MM.1S (cell line): ENCODE measurements at places on chromosomes 4 and X.

- no peak for DNase-seq
These were observed 174.0 kb upstream of the MAP3K15 start for GRCh38 chrX:19689170-19689779.

- peak; percentile 48 for DNase-seq
These were observed 307.1 kb downstream of the TEX13A start for GRCh38 chrX:104913348-104913747.

DNA sequence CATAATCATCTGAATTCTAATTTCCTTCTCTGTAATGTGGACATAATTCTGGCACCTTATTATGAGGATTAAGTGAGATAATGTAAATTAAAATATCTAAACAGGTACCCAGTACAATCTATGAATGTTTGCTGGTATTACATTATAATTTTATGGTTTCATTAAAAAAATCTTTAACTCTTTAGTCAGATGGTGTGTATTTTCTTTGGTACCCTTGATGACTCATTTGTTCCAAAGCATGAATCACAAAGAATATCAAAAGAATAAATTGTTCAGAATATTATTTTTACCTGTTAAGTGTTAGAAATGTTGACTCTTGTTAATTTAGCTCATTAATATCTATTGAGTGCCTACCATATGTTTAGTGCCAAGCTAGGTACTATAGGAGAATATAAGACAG, 74.3 kb downstream of the SNX25 start:
- no peak for DNase-seq

DNA sequence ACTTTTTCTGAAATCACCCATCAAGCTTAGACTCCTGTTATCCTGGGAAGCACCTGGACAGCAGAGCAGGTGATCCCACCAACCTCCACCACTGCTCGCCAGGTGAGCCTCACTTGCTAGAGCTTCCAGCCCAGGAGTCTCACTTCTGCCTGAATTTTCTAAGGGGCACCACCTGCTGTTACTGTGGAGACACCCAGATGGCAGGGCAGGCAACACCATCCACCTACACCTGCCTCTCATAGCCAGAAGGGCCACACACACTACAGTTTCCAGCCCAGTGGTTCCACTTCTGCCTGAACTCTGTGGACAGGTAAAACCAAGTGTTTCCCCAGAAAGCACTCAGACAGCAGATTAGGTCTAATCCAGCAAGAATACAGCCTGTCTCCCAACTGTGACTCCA, 262.0 kb downstream of the ARAP2 start:
- no peak for DNase-seq

- no peak for DNase-seq
These were observed 43.2 kb downstream of the HHIP start for GRCh38 chr4:144689125-144689524.

GRCh38 chr4:22460266-22460665, 55.6 kb downstream of the ADGRA3 start:
- DNase-seq: no peak

- peak; percentile 41 for DNase-seq
These were observed 77.1 kb downstream of the TBCK start for GRCh38 chr4:106238820-106239420.

GRCh38 chr4:95831166-95831565, 8.7 kb upstream of the PDHA2 start:
- no peak for DNase-seq

- no peak for DNase-seq
These were observed 3.9 kb downstream of the FGF2 start for GRCh38 chr4:122830426-122831095.

DNA sequence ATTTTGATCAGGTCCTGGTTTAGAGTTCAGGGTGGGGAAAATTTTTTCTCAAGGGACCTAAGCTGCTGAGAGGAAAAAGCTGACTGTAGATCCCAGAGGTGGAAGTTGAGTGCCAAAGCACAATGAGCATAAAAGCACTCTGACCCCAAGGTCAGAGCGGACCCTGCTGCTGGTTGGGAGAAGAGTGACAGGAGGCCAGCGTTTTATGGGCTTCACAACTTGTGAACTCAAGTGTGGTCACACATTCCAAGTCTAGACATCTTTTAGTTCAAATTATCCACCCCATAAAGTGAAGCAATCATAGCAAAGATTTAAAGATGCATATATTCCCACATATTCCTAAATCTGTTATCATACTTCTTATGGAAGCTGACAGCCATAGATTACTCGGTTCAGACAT, 220.3 kb downstream of the CHIC2 start:
- no peak for DNase-seq

GRCh38 chr4:34181311-34181841, 2062.9 kb downstream of the ARAP2 start:
- no peak for DNase-seq

DNA sequence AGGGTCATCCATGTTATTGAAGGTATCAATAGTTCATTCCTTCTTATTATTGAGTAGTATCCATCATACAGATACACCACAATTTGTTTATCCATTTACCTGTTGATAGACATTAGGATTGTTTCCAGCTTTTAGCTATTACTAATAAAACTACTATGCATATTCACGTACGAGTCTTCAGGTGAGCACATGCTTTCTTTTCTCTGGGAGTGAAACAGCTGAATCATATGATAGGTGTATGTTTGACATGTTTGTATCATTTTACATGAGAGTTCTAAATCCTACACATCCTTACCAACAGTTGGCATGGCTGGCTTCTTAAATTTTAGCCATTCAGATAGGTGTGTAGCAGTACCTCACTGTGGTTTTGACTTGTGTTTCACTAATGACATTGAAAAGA, 556.6 kb upstream of the DIPK2B start:
- no peak for DNase-seq

GRCh38 chrX:103523605-103524004, 4.3 kb upstream of the RAB40A start:
- DNase-seq: no peak

DNA sequence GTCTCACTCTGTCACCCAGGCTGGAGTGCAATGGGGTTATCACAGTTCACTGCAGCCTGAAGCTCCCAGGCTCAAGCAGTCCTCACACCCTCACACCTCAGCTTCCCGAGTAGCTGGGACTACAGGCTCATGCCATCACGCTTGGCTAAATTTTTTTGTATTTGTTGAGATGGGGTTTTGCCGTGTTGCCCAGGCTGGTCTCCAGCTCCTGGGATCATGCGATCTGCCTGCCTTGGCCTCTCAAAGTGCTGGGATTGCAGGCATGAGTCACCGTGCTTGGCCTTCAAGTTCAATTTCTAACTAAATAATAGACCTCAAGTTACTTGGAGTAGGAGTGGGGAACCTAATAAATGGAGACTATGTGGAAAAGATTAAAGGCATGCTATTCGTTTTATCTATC, 48.9 kb downstream of the MND1 start:
- no peak for DNase-seq

DNA sequence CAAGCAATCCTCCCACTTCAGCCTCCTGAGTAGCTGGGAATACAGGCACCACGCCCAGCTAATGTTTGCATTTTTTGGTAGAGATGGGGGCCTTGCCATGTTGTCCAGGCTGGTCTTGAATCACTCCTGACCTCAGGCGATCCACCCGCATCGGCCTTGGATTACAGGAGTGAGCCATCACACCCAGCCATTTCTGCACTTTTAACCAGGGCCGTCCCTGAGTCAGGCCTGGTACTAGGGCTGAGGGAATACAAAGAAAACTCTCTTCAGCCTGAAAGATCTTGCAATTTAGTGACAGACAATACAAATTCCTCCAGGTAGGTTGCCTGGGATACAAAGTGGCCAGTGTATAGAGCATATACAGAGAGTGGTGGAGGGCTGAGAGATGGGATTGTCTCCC, 65.8 kb downstream of the BCOR start:
- no peak for DNase-seq

GRCh38 chrX:134469486-134469885, 9.5 kb downstream of the HPRT1 start:
- DNase-seq: no peak

DNA sequence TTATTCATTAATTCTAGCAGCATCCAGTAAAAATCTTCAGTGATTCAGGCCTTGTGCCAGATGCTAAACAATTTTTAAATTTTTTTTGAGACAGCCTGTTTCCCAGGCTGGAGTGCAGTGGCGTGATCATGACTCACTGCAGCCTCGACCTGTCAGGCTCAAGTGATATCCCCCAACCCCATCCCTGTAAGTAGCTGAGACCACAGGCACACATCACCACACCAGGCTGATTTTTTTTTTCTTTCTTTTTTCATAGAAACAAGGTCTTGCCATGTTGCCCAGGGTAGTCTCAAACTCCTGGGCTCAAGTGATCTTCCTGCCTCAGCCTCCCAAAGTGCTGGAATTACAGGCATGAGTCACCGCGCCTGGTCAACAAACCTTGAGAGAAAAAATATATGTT, 705.5 kb downstream of the ARAP2 start:
- DNase-seq: no peak

DNA sequence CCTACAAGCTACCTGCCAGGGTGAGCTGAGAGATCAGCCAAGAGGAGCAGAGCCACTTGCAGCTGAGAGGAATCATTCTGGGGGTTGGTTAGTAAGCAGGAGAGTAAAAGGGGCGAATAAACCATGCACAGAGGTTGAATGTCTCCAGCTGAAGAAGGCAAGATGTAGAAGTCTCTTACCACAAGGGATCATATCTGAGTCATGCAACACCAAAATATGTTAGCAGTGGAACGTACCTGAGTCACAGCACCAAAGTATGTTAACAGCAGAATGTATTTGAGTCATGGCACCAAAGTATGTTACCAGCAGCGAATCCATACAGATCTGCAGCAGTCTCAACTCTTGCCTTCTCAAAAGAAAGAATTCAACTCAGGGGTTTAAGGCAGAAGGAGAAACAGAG, 29.9 kb downstream of the C4orf51 start:
- no peak for DNase-seq

DNA sequence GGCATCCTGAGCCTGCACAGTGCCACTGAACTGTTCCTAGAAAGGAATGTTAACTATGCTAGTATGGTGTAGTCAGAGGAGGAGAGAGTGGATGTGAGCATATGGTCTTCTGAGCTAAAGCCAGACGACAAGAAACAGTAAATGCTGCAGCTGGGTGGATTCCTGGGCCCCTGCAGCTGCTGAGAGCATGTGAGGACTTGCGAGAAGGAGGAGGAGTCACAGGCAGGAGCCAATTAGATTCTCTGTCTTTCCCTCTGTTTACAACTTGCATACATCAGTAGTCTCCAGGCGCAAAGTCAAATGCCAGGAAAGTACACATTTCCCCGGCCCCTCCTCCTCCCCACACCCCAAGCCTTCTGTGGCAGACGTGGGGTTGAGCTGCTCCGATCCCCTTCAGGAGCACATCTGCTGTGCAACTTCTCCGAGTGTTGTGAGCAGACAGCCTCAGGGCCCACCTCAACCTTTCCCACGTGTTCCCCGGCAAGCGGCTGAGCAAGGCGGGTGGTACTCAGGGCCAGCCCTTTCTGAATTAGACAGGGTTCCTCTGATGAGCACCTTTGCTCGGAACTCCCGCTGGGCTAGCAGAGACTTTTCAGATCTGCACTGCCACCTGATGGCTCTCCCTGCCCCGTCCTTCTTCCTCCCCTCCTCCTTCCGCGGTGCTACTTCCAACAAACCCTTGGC, 108.7 kb upstream of the ATP6AP2 start:
- peak; percentile 63 for DNase-seq
